ENCODE measurements at places on chromosomes 3 and 15. TPM values are rescaled to one million over a fixed set of nuclear protein-coding genes. Genes with fewer than 3 reads are reported as not detected.

The RARRES1 gene
- total RNA-seq = 568 TPM

DNA sequence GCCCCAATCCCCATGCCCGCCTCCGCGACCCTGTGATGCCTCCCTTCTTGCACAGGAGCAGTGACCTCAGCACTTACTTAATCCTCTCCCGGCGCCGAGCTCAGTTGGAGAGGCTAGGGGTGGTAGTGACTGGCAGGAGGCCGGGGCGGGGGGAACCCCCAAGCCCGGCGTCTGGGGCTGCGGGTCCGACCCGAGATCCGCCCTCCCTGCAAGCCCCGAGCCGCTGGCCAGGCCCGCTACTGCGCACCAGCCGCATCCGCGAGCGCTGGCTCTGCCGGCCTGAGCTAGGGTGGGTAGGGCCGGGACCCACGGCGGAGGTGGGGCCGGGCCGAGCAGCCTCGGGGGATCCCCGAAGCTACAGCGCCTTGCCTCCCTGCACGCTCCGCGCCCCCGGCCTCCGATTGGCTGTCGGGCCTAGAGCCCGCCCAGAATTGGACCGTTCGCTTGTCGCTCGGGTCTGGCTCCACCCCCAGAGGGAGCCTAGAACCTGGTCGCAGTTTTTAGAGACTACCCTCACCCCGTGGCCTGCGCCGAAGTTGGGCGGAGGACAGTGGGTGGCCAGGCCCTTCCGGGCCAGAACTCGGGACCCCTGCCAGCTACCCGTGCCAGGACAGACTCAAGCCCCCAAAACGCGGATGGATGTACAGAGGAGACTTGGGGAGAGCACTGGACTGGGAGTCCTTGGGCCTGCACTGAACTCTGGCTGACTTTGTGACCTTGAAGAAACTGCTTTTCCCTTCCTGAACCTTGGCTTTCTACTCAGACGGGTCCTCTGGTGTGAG lies at the start of gene C3orf18:
Gene C3orf18 (minus strand): TSS at position 362 of the 782 bp plus-strand sequence. CDS start 2,048 bp downstream, outside the sequence.
- H3K4me3 ChIP-seq = peak within 1 kb of the TSS; percentile 60
- H3K4me1 ChIP-seq = no peaks in the 10 kb centered on the region
- peak within 1 kb of the TSS; percentile 88 for H3K27ac ChIP-seq
- peak; percentile 79 for DNase-seq
- no peaks in the 10 kb centered on the region for H3K36me3 ChIP-seq

The PARP3 gene
- 21.4 TPM for total RNA-seq

DNA sequence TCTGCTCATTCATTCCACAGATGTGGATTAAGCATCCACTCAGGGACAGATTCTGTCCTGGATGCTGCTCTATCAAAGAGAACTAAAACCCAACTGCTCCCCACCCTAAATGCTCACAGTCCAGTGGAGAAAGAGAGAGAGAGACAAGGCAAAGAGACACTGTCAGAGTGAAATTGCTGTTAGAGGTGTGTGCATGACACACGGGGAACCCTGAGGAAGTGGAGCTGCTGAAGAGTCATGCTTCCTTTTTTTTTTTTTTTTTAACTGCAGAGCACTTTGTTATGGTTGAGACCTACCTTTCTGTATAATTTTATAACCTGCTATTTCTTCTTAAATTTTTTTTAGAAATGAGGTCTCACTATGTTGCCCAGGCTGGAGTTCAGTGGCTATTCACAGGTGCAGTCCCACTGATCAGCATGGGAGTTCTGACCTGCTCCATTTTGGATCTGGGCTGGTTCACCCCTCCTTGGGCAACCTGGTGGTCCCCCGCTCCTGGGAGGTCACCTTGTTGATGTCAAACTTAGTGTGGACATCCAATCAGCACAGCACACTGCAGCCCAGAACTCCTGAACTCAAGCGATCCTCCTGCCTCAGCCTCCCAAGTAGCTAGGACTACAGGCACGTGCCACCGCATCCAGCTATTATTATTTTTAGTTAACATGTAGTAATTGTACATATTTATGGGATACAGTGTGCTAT lies 18.2 kb upstream of the PSTPIP1 start:
- no peak overlapping the region for H3K4me3 ChIP-seq
- H3K27me3 ChIP-seq = no peaks in the 10 kb centered on the region
- no peaks in the 10 kb centered on the region for H3K36me3 ChIP-seq
- no peaks in the 10 kb centered on the region for H3K4me1 ChIP-seq

The GOLGA8T gene
- total RNA-seq = not detected

GRCh38 chr15:78351539-78351938 lies 11.4 kb downstream of the CRABP1 start:
- no peaks in the 10 kb centered on the region for H3K36me3 ChIP-seq
- no peak overlapping the region for H3K27ac ChIP-seq
- no peak overlapping the region for H3K4me3 ChIP-seq
- no peaks in the 10 kb centered on the region for H3K27me3 ChIP-seq
- H3K4me1 ChIP-seq = no peaks in the 10 kb centered on the region

DNA sequence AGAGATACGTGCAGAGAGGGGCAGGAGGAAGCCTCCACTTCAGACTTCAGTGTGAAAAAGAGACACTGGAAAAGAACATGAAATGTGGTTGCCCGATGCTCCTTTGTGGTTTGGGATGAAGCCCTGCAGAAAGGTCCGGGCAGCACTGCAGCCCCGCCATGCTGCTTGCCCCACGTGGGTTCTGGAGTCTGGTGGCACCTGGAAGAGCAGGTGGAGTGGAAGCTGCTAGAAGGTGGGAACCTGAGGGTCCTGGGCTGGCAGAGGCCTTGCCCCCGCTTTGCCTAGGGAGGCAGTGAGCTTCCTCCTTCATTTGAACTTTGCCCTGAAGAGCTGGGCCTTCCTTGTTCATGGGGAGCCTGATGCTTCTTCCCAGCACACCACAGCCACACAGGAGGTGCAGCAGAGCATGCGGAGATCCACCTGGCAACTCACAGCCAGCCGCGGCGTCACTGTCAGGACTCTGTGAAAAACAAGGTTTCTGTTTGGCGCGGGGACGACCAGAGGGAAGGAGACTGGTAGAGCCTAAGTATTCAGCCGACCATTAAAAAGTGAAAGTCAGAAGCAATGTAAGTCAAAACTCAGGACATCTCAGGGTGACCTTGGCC lies 59.0 kb downstream of the APBA2 start:
- H3K4me3 ChIP-seq = no peak overlapping the region
- no peak for DNase-seq
- no peaks in the 10 kb centered on the region for H3K27me3 ChIP-seq
- H3K27ac ChIP-seq = no peak overlapping the region
- H3K36me3 ChIP-seq = no peaks in the 10 kb centered on the region
- no peaks in the 10 kb centered on the region for H3K4me1 ChIP-seq

DNA sequence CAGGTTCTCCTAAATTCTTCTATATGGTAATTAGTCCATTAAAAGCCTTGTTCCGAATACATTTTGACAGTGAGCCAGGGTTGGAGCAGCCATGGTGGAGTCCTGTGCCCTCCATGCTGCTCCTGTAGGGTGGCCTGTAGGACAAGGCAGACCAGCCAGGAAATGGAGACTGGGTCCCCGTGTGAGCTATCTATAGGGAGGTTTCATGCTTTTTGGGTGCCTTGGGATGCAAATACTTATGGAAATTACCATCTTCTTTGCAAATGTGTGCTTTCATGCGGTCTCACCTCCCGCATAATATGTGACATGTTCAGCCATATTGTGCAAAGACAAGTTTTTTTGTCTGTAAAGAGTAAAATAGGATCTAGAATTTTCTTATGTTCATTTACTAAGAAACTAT lies 58.0 kb upstream of the FURIN start:
- no peak for DNase-seq
- H3K4me3 ChIP-seq = no peak overlapping the region
- H3K36me3 ChIP-seq = no peaks in the 10 kb centered on the region
- no peak overlapping the region for H3K27ac ChIP-seq
- no peaks in the 10 kb centered on the region for H3K27me3 ChIP-seq
- no peaks in the 10 kb centered on the region for H3K4me1 ChIP-seq

The SYNPR gene
- not detected for total RNA-seq

The DAZL gene
- total RNA-seq = not detected

DNA sequence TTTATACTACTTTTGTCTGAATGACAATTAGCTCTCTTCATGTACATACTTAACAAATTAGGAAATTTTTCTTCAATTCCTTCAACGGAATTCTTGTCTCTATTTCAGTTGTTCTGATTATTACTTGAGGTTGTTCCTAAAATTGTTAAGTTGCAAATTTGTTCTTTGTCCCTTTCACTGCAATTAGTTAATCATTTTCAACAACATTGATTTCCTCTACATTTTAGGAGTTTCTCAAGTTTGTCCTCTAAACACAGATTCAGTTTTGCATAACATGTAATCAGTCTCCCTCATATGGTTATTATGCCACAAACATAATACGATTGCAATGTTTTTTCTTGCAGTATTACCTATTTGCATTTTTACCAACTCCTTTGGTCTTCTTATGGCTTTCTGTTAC lies 283.5 kb downstream of the SV2B start:
- H3K27me3 ChIP-seq = no peaks in the 10 kb centered on the region
- no peaks in the 10 kb centered on the region for H3K36me3 ChIP-seq
- H3K4me3 ChIP-seq = no peak overlapping the region

The DPPA2 gene
- total RNA-seq = not detected

The TMEM89 gene
- not detected for total RNA-seq

GRCh38 chr15:44468709-44469385 lies 41.4 kb downstream of the CTDSPL2 start:
- DNase-seq = no peak
- H3K4me1 ChIP-seq = no peaks in the 10 kb centered on the region
- no peak overlapping the region for H3K4me3 ChIP-seq

DNA sequence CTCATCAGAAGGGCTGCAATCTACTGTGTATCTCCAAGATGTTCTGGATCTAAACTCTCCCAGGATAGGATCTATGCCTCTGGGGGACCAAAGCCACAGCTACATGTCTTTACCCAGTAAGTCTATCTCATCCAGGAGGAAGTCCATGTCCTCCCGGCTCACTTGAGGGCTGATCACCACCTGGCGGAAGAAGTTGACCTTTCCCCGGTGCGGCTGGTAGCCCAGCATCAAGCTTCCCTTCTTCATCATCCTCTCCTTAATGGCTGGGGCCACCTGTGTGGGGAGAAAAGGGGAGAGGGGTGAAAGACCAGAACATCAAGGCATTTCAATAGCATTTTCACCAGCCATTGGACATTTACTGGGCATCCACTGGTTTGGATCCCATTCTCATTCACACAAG lies 121.7 kb downstream of the TGFBR2 start:
- no peaks in the 10 kb centered on the region for H3K36me3 ChIP-seq
- DNase-seq = no peak
- no peaks in the 10 kb centered on the region for H3K27me3 ChIP-seq
- H3K4me3 ChIP-seq = no peak overlapping the region
- H3K4me1 ChIP-seq = no peaks in the 10 kb centered on the region
- H3K27ac ChIP-seq = no peak overlapping the region

GRCh38 chr3:125431912-125432790 lies 57.0 kb upstream of the ZNF148 start:
- H3K36me3 ChIP-seq = no peaks in the 10 kb centered on the region
- no peak overlapping the region for H3K27ac ChIP-seq
- H3K27me3 ChIP-seq = no peaks in the 10 kb centered on the region

DNA sequence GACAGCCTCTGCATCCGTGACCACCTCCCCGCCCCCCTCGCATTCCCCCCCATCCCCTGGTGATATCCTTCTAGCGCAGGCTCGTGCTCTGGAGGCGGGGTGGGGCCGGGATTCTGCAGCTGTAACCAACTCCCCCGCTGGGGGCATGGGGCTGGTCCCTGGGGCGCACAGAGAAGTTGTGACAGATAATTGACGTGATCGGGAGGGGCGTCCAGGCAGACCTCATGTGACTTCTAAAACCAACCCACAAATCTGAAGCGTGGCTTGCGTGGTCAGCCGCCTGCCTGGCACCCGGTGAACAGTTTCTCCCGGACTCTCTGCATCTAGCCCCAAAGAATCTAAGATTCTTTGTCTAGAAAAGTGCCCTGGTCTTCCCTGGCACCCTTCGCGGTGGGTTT lies 100.6 kb upstream of the IGF1R start:
- H3K27me3 ChIP-seq = no peaks in the 10 kb centered on the region
- H3K36me3 ChIP-seq = no peaks in the 10 kb centered on the region

All from breast epithelium (tissue), 4 donors.